Umbilical cord (tissue), 2 donors: ENCODE measurements at places on chromosomes 12 and 14.

DNA sequence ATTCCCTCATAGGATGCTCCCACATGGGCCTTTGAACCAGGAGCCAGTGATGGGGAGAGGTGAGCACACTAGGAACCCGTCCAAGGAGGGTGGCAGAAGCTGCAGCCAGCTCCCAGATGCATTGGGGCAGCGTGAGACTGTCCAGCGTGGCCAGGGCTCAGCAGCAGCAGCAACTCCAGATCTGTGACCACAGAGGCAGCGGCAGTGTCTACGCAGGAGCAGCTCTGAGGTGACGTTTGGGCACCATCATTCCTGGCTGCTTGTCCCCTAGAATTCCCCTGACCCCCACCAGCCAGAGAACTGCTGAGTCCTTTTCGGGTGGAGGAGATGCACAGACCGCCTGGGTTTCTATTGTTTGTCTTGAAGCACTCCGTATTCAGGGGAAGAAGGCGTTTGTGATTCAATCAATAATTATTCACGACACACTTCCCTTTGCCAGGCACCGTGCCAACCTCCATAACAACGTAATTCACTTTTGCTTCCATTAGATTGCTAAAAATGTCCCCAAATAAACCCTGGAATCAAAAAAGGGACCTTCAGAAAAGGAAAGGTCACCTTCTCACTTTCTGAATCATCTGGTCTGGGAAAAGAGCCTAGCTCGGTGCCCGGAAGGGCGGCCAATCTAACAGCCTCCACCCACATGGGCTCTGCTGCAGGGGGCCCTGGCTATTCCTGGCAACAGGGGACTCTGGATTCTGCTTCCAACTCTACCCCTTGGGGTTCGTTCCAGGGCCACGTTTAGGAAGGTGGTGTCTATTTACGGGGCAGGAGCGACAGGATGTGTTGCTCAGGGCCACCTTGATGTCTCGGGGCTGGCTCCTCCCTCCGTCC lies 11.4 kb upstream of the BDKRB2 start:
- DNase-seq = no peak

DNA sequence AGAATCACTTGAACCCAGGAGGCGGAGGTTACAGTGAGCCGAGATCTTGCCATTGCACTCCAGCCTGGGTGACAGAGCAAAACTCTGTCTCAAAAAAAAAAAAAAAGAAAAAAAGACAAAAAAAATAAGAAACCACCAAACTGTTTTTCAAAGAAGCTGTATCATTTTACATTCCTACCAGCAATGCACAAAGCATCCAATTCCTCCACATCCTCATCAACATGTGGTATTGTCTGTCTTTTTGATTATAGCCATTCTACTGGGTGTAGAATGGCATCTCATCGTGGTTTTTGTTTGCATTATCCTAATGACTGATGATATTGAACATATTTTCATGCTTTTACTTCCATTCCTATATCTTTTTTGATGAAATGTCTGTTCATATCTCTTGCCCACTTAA lies 36.2 kb upstream of the GNG2 start:
- no peak for DNase-seq

DNA sequence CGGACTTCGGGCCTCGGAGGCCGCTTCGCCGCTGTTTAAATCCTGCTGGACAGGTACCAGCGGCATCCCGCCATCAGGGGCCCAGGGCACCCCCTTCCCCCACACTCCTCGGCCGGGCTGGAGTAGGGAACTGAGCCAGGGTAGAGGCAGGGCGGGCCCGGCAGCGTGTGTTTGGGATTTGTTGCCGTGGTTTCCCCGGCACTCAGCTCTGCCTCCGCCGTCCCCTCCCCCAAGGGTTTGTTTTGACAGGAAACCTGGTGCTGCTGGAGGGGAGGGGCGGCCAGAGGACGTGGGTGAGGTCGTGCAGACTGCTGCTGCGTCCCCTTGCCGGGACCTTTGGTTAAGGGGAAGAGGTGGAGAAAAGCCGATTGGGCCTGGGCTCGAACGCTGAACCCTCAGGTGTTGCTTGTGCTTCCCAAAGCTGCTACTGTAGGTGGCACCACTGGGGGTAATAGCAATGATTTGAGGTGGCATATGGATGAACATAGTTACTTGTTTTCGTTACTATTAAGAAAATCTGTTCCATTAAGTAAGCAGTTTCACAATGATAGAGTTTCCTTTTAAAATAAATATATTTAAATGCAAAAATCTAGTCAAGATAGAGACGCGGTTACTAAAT lies 778 bp downstream of the TCP11L2 start:
- DNase-seq = peak; percentile 94

- DNase-seq = peak; percentile 32
Observed at GRCh38 chr12:7144414-7145120, 14.4 kb downstream of the CLSTN3 start.

DNA sequence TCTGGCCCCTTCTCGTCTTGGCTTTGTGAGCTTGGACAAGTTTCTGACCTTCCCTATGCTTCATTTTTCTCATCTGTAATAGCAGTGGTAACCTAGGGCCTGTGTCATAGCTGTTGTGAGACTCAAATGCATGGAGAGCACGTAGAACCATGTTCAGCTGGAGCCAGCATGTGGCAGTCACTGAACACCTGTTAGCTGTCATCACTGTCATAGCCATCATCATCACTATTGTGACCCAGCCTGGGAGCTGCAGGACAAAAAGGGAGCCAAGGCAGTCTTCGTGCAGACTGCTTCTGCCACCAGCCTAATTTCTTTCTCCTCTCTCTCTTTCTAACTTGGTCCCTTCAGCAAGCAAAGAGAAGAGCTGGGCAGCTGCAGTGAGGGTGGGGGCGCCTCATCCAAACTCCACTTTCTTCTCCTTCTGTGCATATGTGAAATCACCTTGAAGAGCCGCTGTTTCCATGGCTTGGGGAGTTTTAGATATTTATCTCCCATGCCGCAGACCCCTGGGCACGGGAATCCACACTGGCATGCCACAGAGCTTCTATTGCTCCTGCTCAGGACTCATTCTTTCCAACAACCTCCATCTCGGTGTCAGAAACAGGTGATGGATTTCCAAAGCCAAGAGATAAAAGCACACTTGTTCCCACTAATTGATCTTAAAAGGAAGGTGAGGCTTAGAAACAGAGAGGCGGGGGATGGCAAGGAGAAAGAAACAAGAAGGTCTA lies 87.0 kb downstream of the SRRM4 start:
- no peak for DNase-seq

DNA sequence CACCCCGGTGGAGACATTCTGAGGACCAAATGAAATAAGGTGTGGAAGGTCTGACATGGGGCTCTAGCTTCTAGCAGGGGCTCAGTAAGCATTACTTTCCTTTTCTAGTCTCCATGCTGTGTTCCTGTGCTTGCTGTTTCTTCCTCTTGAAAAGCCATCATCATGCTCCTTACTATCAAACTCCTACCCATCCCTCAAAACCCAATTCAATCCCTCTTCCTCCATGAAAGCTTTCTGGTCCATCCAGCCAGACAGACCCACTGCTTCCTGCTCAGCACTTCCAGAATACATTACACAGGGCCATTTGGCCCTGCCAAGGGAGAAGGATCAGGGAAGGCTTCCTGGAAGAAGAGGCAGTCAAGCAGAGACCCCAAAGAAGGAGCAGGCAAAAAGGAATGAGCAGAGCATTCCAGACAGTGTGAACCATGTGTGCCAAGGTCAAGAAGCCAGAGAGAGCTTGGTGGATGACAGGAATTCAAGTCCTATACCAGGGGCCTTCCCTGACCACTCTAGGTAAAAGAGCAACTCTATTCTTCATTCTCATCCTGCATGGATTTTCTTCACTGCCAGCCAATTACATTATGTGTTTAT lies 59.5 kb downstream of the NUAK1 start:
- no peak for DNase-seq

DNA sequence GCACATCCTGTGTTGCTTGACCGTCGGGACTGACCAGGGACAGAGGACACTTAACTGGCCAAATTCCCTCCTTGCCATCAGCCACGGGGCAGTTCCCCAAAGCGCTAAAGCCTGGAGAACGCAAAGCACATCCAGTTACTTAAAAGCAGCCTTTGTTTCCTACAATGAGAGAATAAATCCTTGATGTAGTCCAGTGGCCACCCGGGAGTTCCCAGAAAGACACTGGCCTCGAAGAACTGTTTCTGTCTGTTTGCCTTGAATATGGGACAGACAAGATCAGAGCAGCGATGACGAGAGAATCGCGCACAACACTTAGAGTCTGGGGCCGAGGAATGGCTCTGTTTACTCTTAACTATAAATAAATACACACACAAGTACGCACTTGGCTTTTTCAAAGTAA lies 102.2 kb downstream of the TNFAIP2 start:
- no peak for DNase-seq

DNA sequence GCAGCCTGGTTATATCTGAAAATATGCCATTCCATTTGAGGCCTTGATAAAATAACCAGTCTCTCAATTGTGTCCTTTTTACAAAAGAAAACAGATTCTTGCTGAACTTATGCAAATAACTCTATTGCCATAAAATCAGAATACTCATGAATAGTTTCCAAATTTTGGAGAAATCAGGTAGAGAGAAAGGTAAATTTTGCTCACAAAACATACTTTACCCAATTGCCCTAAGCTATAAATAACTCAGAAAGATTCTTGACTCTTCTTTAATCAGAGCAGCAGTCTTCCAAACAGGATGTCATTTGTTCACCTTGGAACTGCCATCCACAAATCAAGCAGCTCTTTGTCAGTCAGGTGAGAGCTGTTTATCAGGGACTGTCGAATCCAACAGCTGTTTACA lies 12.6 kb downstream of the ZNF26 start:
- no peak for DNase-seq

DNA sequence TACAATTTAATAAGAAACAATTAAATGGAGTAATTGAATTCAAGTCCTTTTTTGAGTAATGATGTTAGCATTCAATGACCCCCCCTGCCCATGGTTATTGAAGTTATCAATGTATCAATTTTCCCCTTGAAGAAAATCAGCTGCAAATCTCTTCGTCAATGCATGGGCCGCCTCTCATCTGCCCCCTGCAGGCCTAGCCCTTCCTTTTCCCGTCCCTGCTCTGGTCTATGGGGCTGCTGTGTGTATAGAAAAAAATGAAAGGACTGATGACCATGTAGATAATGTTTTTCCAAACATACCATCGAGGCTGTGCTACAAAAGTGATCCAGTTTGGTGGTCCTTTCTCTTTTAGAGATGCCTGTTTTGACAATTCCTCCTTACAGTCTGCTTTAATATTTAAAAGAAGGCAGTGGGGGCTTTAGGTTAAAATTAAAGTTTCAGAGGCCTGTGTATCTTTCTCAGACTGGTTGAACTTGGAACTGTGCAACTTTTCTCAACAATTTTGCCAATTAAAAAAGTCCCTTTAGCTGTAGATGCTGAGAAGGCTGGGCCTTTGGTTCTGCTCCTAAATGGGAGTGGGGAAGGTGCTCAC lies 98.4 kb downstream of the APAF1 start:
- no peak for DNase-seq

- DNase-seq = no peak
Observed at GRCh38 chr12:116304621-116305020, 27.1 kb upstream of the MED13L start.

- no peak for DNase-seq
Observed at GRCh38 chr12:26092346-26093105, 32.3 kb downstream of the BHLHE41 start.

- no peak for DNase-seq
Observed at GRCh38 chr12:2578211-2578610, 216.6 kb upstream of the FKBP4 start.

DNA sequence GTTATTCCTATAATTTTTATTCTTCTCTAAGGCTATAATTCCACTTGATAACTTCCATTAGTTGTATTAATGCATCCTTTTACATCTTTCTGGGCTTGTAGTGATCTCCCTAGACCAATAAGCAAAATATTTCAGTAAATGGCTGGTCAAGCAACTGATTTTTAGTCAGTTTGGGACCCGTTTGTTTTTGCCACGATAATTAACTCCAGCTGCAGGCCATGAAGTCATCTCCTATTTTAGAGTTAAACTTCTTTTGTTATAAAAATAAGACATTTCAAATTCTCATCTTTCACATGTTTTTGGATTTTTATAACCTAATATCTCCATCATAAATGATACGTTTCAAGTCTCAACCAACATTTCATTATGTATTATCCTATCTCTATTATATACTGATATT lies 49.4 kb downstream of the MAGOHB start:
- DNase-seq = no peak

DNA sequence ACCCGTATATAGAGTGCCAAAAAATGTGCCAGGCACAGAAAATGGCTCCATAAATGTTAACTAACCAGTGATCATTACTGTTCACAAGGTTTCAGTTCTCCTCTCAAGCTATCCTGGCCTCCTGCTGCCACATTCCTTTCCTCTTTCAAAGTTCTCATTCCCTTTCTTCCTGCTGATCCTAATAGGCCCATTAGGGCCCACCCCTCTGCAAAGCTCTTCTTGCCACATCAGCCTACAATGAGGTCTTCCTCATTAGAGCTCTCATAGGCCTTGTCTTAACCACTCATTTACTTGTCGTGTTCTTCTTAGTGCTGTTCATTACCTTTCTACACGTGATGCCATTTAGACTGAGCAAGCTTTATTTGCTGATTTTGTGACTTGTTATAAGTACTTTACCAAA lies 40.5 kb downstream of the RPS29 start:
- DNase-seq = no peak

GRCh38 chr14:20757965-20758364 lies 10.2 kb upstream of the EDDM3B start:
- DNase-seq = peak; percentile 9

- DNase-seq = no peak
Observed at GRCh38 chr14:69662636-69663299, 51.4 kb downstream of the SUSD6 start.

GRCh38 chr12:74892057-74892633 lies 317.5 kb downstream of the KCNC2 start:
- DNase-seq = no peak

- DNase-seq = no peak
Observed at GRCh38 chr14:104405360-104406226, 174.0 kb upstream of the C14orf180 start.

DNA sequence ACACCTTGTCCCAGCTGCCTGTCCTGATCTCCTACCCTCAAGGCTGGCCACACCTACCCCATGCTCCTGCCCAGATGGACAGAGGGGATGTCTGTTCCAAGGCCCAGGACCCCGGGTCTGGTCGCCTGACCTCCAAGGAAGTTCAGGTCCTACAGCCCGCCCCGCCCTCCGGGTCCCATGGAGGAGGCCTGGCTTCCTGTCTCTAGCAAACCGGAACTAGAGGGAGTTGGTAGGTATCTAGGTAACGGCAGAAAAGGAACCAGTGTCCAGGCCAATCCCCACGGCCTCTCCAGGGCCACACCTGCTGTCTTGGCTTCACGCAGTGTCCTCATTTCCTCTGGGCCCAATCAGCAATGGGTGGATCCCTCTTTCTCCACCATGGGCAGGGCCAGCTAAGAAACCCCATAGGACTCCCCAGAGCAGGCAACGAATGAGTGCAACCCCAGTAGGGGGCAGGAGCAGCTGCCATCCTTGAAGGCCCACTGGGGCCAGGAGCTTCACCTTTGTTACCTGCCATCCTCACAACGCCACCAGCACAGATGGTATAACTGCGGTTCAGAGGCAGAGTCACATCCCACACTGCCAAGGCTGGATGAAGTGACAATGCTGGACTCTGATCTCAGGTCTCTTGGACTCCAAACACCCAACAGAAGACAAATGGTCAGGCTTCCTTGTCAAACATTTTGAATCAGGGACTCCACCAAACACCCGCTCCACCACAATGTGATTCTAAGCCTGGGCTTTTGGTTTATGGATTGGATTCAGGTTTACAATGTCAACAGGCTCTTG lies 25.1 kb upstream of the RPLP0 start:
- DNase-seq = no peak
